GM13976 (cell line): ENCODE measurements at places on chromosomes 7 and 10.

DNA sequence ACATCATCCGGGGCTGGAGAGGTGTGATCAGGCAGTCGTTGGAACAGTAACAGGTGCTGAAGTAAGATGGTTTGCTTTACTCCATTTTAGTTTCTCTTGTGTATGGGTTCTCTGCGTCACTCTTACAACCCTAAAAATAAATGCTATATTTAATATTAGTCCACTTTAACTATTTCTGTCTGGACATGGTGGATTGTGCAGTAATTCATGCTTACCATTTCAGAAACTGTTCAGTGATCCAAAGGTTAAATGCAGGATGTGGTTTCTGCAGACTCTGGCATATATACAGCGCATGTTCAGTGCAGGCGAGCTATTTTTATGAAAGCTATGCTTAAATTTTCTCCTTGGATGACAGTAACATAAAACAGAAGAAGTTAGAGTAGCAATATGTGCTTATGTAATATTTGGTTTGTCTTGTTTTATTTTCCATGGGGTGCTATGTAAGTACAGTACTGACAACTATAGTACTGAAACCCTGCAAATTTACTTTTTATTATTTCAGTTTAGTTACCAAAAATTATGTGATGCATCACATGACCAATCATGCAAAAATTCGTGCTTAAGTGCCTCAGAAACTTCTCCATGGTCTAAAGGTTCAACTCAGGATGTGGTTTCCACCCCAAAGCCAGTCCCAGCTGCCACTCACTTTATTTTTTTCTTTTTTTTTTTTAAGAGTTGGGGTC, 46.6 kb upstream of the GRID1 start:
- peak; percentile 67 for DNase-seq

DNA sequence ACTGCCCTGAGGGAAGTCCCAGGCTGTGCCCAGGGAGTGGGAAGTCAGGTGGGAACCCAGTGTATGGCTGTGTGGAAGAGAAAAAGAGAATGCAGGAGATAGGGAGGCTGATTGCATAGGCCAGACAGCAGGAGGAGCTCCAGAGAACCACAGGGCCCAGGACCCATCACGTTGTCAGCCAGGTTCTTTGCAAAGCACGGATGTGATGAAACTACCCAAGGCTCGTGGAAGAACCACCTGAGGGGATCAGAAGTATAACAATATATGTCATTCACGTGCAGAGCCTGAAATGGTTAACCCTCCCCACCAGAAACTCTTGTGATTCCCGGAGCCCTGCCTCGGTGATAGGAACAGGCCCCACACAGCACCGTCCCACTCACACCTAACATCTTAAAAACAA, 83.6 kb downstream of the LARP4B start:
- DNase-seq: no peak

DNA sequence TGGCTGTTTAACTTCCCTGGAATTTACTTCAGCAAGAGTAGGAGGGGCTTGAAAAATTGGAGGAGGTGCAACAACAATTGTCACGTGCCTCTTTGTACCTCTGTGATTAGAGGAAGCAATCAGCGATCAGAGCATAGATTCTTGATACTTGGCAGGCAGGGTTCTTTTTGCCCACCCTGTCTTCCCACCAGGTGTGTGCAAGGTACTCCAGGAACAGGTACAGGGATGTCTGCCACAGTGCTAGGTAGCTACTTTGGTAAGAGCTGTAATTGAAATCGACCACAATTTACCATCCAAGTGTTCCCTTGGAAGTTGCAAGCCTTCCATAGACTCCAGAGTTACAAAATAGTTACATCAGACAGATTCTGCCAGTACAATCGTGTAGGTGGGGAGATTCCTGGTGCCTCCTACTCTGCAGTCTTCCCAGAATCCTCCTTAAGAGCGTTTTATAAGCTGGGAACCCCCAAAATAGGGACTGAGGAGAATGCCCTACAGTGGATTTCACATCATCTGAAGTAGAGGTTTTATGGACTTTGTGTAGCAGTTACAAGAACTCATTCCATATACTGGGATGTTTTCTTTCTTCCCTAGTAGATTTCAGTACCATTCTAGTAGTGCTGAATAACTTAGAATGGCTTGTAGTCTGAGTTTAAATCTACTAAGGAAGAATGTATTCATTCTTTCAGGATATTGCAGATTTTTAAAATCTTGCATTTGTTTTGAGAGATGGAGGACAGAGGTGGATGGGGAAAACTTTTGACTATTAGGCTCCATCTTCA, 101.9 kb downstream of the EXOC4 start:
- no peak for DNase-seq

DNA sequence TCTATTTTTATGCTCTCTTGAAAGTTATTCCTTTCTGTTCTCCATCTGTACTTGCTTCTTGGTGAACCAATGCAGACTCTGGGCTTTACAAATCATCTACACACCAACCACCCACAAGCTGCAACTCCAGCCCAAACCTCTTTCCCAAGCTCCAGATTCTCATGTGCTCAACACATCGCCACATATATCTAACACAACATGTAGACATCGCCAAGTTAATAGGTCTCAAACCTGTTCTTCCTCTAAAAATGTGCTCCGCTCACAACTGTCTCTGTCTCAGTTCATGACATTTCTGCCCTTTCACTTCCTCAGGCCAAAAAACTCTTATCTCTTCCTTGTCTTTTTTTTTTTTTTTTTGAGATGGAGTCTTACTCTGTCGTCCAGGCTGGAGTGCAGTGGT, 95.7 kb upstream of the EEPD1 start:
- DNase-seq: peak; percentile 41

DNA sequence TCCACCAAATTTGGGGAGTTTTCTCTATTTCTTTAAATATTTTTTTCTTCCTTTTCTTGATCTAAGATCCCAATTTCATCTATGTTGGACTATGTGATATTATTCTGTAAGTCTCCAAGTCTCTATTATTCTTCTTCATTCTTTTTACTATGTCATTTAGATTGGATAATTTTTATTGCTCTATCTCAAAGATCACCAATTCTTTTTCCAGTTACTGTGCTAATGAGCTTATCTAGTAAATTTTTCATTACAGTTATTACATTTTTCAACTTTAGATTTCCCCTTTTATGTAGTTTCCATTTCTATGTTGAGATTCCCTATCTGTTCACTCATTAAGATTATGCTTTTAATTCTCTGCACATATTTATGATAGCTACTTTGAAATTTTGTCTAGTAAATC, 131.6 kb upstream of the NAMPT start:
- DNase-seq: no peak
